ENCODE measurements at places on chromosomes 4 and X.

- DNase-seq: no peak
Observed at GRCh38 chr4:42385516-42385915, 11.8 kb upstream of the SHISA3 start.

- no peak for DNase-seq
Observed at GRCh38 chr4:185463541-185463940, 8.0 kb downstream of the CCDC110 start.

GRCh38 chr4:113594231-113594556 is 167.3 kb downstream of the CAMK2D start:
- DNase-seq: no peak

DNA sequence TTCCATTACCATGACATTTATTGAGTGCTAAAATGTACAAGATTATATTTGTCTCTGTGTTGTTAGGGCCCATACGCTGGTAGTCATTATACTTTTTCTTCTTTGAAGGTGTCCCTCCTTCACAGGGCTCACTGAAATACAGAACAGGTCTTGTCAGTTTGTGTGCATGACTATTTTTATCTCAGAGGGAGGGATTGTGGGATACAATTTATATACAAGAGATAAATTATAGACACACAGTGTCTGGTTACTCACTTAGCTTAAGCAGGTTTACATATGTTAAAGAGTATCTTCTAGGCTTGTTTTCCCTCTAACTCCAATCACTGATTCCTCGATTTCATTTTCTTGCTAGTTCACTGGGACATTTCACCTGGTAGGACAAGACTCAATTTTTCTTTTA is 143.3 kb upstream of the GUCY1A1 start:
- DNase-seq: no peak

GRCh38 chr4:137360761-137361160 is 171.5 kb downstream of the PCDH18 start:
- DNase-seq: no peak

- no peak for DNase-seq
Observed at GRCh38 chr4:20367446-20367845, 115.7 kb downstream of the SLIT2 start.

DNA sequence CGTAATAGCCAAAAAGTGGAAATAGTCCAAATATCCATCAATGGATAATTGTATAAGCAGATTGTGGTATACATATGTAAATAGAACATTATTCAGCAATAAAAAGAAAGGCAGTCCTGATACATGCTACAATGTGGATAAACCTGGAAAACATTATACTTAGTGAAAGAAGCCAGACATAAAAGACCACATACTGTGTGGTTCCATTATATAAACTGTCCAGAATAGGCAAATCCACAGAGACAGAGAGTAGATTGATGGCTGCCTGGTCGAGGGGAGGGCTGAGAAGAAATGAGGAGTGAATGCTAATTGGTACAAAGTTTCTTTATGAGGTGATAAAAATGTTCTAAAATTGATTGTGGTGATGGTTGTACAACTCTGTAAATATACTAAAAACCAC is 397.4 kb upstream of the RPS6KA3 start:
- DNase-seq: no peak

DNA sequence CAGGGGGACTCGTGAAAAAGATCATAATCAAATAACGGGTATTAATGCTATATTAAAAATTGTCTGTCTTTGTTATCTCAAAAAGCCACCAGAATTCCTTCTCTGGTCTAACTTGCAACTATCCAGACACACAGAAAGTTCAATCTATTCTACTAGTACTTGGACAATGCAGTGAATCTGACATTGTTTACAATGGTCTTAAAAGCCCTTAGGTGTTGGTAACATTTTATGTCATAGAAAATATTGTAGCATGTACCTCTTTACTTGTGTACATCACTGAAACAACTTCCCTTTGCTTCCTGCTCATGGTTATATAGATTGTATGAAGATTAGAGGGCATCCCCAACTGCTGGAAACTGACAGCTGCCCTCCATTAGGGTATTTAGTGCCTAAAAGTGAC is 71.1 kb upstream of the PPP3CA start:
- DNase-seq: no peak

GRCh38 chr4:172657081-172657480 is 511.5 kb upstream of the GALNT7 start:
- no peak for DNase-seq

GRCh38 chr4:23091711-23092110 is 399.0 kb downstream of the GBA3 start:
- DNase-seq: no peak
